ENCODE measurements at places on chromosomes 12 and 14.

GRCh38 chr14:75661499-75661814, 411 bp downstream of the TTLL5 start:
- peak overlapping the region; percentile 93 for H3K27ac ChIP-seq
- no peak for DNase-seq
- peak overlapping the region; percentile 100 for H3K4me3 ChIP-seq
- H3K4me1 ChIP-seq: peaks cover 40% of the 10 kb centered on the region
- peaks cover 13% of the 10 kb centered on the region for H3K36me3 ChIP-seq

- DNase-seq: no peak
- H3K4me3 ChIP-seq: no peak overlapping the region
Observed at GRCh38 chr12:54465857-54466523, 7.4 kb downstream of the GTSF1 start.

DNA sequence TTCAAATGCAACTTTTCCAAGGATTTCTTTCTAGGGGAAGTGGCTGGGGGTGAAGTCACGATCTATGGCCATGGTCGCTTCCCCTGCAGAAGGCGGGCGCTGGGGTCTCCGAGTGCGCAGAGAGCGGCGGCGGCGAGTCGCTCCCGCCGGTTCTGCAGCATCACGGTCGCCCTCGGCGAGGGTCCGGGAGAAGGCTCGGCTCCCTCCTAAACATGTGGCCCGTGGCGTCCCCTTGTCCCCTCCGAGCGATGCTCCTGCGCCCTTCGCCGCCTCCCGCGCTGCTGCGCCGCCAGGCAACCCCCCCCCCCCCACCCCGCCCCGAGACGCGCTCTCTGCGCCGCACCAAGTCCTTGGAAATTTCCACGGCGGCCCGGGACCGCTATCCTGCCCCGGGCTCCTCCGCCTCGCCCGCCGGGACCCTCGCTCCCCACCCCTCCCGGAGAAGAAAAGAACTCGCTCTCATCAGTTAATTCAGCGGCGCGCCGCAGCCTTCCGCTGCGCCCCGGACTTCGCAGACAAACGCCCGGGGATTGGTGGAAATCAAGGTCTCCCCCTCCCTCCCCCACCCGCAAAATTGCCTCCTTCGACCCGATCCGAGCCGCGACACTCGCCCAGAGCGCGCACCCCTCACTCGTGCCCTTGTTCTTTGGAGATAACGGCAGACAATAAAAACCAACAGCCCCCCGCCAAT, at the start of gene ST8SIA1:
Gene ST8SIA1 (minus strand): TSS at position 298 of the 691 bp plus-strand sequence. CDS start 475 bp downstream, outside the sequence.
- H3K27me3 ChIP-seq: peaks cover 60% of the 10 kb centered on the region

DNA sequence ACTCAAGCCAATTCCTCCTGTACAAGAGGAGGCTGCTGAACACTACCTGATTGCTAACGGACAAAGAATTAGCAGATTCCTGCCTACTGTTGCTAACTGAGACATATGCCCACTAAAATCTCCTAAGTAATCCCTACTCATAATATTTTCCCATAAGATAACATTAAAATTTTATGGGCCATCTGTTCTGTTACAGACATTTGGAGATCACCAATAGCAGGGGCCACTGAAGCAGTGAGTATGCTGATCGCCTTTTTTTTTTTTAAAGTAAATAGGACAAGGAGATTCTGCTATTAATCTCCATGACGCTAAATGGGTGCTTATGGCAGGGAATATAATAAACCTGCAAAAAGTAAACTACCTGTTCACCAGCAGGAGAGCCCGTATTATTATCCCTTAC, 292.9 kb downstream of the MED13L start:
- no peaks in the 10 kb centered on the region for H3K27me3 ChIP-seq
- DNase-seq: no peak
- peaks cover 22% of the 10 kb centered on the region for H3K4me1 ChIP-seq
- H3K4me3 ChIP-seq: no peak overlapping the region

- H3K36me3 ChIP-seq: peaks cover 9% of the 10 kb centered on the region
- H3K4me3 ChIP-seq: peak overlapping the region; percentile 77
- peak overlapping the region; percentile 90 for H3K27ac ChIP-seq
- peaks cover 40% of the 10 kb centered on the region for H3K4me1 ChIP-seq
- no peaks in the 10 kb centered on the region for H3K27me3 ChIP-seq
- DNase-seq: no peak
Observed at GRCh38 chr12:92927436-92928281, 1.4 kb downstream of the EEA1 start.

- H3K4me3 ChIP-seq: no peak overlapping the region
- DNase-seq: no peak
- H3K27me3 ChIP-seq: no peaks in the 10 kb centered on the region
- peaks cover 13% of the 10 kb centered on the region for H3K4me1 ChIP-seq
- no peak overlapping the region for H3K27ac ChIP-seq
Observed at GRCh38 chr12:47120736-47121135, 41.0 kb upstream of the AMIGO2 start.

- no peak overlapping the region for H3K4me3 ChIP-seq
- peaks cover 2% of the 10 kb centered on the region for H3K4me1 ChIP-seq
- no peak overlapping the region for H3K27ac ChIP-seq
- DNase-seq: no peak
Observed at GRCh38 chr12:92304371-92305055, 158.9 kb upstream of the BTG1 start.

DNA sequence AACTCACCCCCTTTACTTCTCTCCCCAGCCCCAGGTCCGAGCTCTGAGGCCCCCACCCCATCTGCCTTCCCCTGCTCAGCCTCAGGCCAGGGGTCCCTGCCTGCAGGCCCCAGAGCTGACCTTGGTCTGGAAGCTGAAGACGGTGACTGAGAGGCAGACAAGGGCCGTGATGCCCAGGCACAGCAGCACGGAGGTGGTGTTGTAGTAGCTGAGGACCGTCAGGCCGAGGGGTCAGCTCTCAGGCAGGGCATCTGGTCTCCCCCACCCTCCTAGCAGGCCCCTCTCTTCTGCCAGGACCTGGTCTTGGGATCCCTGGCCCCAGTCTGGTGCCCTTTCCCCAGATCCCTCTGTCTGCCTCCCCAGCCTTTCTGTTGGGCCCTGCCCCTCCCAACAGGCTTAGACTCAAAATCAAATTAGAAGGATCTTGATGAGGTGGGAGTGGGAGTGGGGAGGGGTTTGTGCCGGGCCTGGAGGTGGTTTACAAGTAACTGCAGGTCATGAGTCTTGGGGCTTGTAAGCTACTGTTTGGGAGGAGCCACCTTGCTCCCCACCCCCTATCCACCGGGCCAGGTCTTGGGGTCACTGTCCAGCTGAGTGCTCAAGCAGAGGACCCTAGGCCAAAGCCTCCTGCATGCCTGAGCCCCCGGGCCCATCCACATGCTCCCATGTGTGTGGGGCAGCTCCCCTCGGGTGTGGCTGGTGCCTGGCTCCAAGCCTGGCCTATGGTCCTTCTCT, 14.2 kb downstream of the FAIM2 start:
- peaks cover 5% of the 10 kb centered on the region for H3K27me3 ChIP-seq
- DNase-seq: no peak
- no peak overlapping the region for H3K4me3 ChIP-seq
- H3K4me1 ChIP-seq: no peaks in the 10 kb centered on the region
- no peaks in the 10 kb centered on the region for H3K36me3 ChIP-seq

- no peaks in the 10 kb centered on the region for H3K36me3 ChIP-seq
- H3K4me1 ChIP-seq: peaks cover 40% of the 10 kb centered on the region
- DNase-seq: no peak
- peak overlapping the region; percentile 71 for H3K27ac ChIP-seq
Observed at GRCh38 chr14:21990116-21990515, 316.5 kb upstream of the OR4E1 start.
